ENCODE measurements at places on chromosomes 16 and 17.
A peak's percentile ranks its signal among the peaks of the same experiment; 100 is the strongest.

- no peak for DNase-seq
Observed at GRCh38 chr17:75703591-75703990, 17.7 kb upstream of the ITGB4 start.

- peak; percentile 46 for DNase-seq
Observed at GRCh38 chr17:12256380-12256995, 235.8 kb downstream of the MAP2K4 start.

DNA sequence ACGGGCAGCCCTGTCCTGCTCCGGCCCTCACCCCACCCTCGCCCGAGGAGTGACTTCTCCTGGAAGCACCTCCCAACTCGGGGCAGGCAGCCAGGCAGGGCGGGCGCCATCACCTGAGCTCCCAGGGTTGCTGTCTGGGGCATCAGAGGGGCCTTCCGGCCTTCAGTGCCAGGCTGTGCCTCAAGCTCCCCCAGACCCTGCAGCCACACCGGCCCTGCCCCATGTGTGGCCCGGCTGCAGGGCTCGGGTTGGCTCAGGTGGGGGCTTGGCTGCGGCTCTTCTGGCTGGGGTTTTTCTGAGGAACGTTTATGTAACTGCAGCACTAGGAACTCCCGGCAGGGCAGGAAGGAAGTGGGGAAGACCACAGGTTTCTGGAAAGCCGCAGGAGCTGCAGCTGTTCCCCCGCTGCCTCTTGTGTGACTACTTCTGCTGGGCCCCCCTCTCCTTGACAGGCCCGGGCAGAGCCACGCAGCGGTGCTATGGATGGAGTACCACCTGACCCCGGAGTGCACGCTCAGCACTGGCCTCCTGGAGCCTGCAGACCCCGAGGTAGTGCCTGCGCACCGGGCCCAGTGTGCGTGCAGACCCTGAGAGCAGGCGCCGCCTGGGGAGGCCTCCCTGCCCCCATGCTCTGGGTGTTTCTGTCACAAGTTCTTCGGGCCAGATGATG is 45.6 kb downstream of the PRMT7 start:
- DNase-seq, result no peak

DNA sequence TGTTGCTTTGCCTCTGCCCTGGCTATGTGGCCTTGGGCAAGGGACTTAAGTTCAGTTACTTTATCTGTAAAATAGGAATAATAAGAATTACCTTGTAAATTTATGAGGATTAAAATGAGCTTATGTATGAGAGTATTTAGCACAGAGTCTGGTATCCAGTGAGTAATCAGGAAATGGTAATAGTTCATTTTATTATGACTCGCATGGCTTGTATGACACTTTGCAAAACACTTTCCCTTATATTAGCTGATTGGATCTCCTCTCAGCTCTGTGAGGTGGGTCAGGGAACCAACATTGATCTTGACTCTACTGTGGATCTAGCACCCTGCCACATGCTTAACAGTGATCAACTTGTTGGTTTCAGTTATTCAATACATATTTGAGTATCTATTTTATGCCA is 8.3 kb upstream of the CDH3 start:
- no peak for DNase-seq

DNA sequence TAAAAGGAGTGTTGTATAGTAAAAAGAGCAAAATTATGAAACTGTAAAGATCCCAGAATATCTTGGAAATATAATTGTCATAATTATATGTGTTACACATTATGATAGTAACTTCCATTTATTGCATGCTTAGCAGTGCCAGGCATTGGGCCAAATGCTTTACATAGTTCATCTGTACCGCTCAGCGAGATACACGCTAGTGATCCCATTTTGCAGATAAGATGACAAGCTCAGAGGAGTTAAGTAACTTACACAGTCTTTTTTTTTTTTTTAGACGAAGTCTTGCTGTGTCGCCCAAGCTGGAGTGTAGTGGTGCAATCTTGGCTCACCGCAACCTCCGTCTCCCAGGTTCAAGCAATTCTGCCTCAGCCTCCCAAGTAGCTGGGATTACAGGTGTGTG is 6.8 kb upstream of the EZH1 start:
- no peak for DNase-seq

DNA sequence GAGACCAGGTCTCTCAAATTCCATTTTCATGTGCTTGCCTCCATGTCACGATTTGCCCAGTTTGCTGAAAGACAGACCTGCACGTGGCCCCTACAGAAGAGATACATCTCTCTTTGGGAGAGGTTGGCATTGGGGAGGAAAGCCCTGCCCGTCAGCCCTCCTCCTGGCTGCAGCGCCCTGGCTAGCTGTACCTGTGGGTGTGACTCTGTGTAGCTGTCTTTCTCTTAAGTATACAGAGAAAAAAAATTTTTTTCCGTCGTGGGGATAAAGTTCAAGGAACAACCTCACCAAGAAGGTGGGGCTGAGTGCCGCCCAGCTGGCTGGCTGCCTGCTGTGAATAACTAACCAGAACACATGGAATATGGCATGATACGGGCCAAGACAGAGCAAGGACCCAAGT is 26.5 kb downstream of the TMEM98 start:
- DNase-seq, result no peak

GRCh38 chr17:62994931-62995330 is 28.9 kb downstream of the TANC2 start:
- DNase-seq, result no peak

- no peak for DNase-seq
Observed at GRCh38 chr16:90077757-90078578, 837 bp upstream of the PRDM7 start.

- DNase-seq, result no peak
Observed at GRCh38 chr16:10564591-10564990, 15.8 kb downstream of the EMP2 start.

DNA sequence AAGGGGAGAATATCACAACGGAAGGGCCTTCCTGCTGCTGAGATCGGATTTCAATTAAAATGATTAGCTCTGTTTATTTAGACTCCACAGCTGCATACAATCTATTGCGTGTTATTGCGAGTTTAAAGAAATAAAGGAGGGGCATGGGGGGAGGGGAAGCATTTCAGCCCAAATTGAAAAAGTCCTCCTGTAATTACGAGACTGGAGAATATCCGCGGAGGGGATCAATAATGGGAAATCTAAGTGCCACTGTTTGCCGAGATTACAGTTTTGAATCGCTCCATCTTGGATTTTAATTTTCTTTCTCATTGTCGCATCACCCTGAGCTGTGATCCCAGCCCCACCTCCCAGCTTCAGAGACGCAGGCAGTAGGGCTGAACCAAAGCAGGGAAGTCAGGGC is 15.7 kb upstream of the RPL38 start:
- DNase-seq, result no peak

GRCh38 chr17:35890774-35891155 is 10.6 kb upstream of the CCL5 start:
- DNase-seq, result no peak

DNA sequence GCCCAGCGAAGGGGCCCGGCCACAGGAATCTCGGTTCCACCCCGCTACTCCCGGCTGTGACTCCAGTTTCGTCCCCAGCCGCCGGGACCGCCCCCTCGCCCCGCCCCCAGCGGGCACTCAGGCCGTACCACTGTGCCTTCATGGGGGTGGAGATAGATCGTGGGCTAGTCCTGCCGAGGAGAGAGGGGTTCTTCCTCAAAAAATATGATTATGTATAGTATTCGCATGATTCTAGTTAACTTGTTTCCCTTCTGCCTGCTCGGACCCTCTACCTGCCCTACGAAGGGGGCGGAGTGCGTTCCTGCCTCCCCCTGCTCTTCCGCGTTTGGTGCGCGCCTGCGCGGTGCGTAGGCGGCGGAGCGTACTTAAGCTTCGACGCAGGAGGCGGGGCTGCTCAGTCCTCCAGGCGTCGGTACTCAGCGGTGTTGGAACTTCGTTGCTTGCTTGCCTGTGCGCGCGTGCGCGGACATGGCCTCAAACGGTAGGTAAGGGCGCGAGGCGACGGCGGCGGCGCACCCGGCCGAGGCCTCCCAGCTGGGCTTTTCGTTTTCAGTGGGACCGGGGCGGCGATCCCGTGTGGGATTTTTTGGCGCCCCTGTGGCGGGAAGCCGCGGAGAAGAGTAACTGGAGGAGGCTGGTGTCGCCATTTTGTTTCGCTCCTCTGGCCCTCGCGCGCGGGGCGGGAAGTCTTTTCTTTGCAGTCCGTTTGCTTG is at the start of gene FUS:
TSS of gene FUS (plus strand) at position 393 of the 713 bp plus-strand sequence. CDS start at position 469, 76 bp downstream.
- peak; percentile 64 for DNase-seq

DNA sequence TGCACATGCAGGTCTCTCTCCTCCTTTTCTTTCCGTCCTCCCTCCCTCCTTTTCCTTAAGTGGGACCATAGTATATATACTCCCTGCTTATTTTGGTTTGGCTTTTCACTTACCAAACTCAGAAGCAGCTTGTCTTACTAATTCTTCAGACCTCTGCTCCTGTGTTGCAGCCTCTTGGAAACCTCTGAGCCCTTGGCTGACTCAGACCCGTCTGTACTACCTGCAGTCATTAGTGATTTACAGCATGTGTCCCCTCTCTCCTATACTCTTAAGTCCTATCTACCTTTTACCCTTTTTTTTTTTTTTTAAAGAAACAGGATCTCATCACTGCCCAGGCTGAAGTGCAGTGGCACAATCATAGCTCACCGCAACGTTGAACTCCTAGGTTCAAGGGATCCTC is 207.0 kb downstream of the STX8 start:
- DNase-seq, result no peak

DNA sequence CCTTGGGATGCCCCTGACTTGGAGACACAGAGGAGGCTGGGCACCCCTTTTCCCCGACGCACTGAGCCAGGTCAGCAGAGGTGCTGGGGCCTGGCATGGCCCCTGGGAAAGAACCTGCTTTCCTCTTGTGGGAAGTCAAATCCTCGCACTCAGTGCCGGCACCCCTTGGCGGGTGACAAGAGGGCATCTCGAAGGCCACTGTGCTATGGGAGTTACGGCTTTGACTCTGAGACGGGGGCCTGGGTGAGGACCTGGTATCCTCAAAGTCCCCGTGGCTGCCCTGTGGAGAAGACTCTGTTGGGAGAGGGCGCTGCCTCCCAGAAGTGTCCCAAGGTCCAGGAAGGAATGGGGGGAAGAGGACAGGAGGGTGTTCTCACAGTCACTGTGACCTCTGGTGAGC is 117.0 kb downstream of the METRNL start:
- DNase-seq, result no peak

DNA sequence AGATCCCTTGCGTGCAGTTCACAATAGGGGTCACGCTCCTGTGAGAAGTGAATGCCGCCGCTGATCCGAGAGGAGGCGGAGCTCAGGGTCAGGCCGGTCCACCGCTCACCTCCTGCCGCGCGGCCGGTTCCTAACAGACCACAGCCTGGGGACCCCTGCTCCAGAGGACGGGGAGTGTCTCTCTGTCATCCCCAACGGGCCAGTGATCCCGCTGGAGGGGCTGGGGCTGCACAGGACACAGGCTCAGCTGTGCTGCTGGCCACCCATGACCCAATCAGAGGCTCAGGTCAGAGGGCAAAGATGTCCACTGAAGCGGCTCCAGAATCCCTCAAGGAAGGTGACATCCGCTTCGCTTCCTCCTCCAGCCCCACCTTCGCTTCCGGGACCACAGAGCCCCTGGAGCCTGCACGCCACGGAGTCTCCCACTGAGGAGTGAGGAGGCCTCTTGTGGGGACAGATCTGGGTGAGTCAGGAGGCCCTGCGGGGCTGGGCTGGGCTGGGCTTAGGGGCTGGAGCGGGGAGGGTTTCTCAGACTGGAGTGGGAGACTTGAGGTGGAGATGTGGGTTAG is 115.4 kb downstream of the METRNL start:
- DNase-seq, result no peak

DNA sequence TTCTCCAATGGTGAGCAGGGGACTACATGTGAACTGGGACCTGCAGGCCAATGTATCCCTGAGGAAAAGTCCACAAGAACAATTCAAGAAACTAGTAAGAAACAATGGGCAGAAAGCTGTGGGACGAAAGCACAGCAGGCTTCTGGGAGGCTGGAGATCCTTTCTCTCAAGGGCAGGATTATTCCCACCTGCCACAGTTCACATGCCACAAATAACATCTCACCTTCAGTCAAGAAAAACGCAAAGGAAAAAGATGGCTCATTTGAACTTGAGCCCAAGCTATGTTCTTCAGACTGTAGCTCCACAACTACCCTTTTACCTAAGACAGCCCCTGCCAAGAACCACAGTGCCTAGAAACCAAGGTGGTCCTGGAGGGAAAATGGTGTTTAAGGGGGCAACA is 13.0 kb downstream of the HAS3 start:
- no peak for DNase-seq

DNA sequence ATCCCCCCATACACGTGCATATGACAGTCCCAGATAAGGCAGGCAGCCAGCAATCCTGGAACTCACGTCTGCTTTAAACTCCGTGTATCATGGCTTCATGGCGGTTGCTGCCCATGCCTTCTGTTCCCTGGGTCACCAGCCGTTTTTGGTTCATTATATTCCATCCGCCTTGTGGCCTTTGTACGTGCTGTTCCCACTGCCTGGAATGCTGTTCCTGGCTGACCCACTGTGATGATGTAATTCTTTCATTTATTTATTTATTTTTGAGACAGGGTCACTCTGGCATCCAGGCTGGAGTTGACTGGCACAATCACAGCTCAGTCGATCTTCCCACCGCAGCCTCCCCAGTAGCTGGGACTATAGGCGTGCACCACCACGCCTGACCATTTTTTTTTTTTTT is 136.7 kb upstream of the GSE1 start:
- DNase-seq, result no peak

GRCh38 chr16:8623634-8624033 is 2.1 kb downstream of the METTL22 start:
- DNase-seq, result no peak

DNA sequence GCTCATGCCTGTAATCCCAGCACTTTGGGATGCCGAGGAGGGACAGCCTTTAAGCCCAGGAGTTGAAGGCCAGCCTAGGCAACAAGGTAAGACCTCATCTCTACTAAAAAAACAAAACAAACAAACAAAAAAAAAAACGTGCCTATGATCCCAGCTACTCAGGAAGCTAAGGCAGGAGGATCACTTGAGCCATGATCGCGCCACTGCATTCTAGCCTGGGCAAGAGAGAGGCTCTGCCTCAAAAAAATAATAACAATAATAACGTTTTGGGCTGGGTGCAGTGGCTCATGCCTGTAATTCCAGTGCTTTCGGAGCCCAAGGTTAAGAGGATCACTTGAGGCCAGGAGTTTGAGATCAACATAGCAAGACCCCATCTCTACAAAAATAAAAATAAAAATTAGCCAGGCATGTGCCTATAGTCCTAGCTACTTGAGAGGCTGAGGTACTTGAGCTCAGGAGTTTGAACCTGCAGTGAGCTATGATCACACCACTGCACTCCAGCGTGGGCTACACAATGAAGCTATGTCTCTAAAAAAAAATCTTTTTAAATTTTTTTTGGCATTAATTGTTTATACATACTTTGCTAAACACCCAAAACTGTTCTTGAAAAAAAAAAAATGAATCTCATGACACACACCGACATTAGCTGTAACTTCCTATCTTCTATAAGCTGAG is 3.3 kb downstream of the PHLPP2 start:
- DNase-seq, result no peak

DNA sequence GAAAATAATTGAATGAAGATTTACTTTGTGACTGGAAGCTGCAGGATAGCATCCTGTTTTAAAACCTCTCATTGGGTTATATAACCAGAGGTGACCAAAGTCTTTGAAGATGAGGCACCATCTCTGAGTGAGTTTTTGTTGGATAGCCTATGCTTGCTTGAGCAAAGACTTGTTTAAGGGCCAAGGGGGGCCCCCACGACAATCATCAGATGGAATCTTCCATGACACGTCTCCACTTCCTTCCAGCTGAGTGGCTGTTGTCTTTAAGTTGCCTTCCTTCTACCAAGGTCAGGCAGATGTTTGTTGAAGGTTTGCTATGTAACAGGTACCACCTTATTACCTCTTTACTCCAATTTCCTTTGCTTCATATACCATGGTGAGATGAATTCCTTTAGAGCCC is 188.8 kb downstream of the PRKCA start:
- DNase-seq, result no peak

- DNase-seq, result no peak
Observed at GRCh38 chr17:33858121-33858520, 397.0 kb upstream of the CCL2 start.

- DNase-seq, result no peak
Observed at GRCh38 chr17:56358651-56359050, 205.4 kb downstream of the ANKFN1 start.

Data from LNCaP clone FGC (cell line).